ENCODE measurements at places on chromosomes 5 and 9. TPM values are rescaled to one million over a fixed set of nuclear protein-coding genes. Genes with fewer than 3 reads are reported as not detected.

- DNase-seq, result no peak
Measured at GRCh38 chr5:45826055-45826454, 129.9 kb upstream of the HCN1 start.

DNA sequence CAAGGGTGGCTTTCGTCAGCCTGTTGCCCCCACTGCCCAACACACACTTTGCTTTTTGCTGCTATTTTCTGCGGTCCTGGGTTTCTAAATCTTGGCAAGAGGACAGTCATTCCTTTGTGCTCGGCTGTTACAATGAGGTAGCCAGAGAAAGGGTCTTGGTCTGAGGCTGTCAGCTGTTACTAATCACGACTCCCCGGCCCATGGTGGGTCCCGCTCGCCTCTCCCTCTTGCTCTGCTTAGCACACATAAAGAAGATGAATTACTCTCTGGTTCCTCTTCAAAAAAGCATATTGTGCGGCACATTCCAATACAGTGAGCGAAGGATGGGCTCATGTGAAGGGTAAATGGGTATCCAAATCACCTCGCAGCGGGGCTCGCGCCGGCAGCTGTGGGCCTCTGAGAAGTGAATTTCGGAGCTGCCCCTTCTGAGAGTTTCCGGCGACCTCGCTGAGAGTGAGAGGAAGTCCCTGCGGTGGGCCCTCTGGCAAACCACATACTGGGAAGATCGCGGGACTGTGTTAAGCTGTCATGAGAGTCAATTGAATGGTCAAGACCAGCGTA, 56.0 kb downstream of the SLC1A3 start:
- no peak for DNase-seq

DNA sequence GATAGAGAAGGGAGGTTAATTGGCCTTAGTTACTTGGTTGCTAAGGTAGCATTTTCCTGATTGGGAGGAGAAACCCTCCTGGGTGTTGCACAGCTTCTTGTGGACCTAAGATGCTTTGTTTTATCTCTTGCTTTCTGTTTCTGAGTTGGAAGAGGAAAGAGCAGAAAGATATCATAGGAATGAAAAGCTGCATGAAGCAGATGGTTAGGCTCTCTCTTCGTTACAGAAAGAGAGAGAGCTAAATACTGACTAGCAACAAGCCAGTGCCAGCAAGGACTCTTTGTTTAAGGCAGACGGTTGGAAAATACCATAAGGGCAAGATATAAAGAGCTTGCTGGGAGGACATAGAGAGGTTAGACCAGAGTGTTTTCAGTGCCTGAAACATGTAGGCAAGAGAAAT, 103.1 kb downstream of the ATG10 start:
- no peak for DNase-seq

GRCh38 chr9:75198436-75198835, 110.1 kb downstream of the OSTF1 start:
- no peak for DNase-seq

- DNase-seq, result no peak
Measured at GRCh38 chr5:104048231-104048630, 485.6 kb upstream of the NUDT12 start.

GRCh38 chr9:81613002-81613812, 76.1 kb downstream of the TLE1 start:
- peak; percentile 24 for DNase-seq

Gene AK8
- not detected for total RNA-seq

Gene SCGB3A1
- total RNA-seq, result not detected

DNA sequence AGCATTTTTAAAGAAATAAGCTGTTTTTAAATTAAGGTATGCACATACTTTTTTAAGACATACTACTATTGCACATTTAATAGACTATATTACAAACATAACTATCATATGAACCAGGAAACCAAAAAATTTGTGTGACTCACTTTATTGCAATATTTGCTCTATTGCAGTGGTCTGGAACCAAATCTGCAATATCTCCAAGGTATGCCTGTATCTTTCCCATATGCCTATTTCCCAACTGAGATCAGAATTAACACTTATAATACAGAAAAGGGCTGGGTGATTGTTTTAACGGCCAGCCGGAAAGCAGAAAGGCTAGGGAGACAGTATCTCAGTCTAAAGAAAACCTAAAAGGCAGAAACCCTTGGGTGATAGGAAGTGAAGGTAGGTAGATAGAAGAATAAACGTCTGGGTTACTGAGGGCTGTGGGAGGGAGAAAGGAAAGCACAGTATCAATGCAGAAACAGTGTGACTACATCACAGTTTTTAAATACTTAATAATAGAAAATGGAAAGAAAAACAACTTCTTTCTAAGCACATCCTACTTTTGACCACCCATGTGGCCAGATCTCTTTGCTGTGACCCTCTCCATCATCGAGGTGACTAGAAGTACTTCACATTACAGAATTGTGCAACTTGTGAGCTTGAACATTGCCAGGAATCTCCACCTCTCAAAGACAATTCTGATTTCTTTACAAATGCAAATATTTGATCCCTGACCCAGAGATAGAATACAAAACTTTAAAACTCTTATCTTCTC, 126.4 kb downstream of the LPAR1 start:
- no peak for DNase-seq

Gene PCDHB12
- 0.42 TPM for total RNA-seq

GRCh38 chr5:55902696-55903095, 51.5 kb downstream of the IL31RA start:
- DNase-seq, result no peak

DNA sequence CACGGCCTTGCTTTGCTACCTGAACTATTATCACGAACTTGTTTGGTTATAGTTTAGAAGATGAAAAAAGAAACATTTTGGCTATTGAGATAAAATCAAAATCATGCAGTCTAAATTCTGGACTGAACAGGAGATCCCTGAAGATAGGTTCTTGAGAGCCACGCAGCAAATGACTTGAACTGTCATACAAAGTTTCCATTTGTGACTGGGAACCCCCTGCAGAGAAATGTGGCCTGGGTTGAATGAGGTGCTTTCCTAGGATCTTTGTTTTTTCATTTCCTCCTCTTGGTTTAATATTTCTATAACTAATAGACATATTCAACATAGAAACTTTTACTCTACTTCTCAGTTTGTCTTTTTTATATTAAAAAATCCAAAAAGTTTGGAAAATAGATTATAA, 184.7 kb upstream of the TRPM3 start:
- no peak for DNase-seq

DNA sequence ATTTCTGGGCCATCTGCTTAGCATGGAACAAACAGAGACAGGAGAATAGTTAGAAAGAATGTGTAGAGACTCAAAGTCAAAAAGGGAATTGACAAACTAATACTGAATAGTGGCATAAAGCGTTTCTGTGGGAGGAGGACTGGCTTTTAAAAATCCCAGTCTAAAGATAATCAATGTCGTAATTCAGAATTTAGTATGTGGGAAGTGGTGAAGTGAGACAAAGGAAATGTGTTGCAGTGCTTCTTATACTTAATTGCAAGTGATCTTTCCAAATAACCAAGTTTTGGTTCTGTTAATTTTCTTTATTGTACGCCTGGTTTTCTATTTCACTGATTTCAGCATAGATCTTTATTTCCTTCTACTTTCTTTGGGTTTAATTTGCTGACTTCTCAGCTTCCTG, 133.2 kb downstream of the ENTREP1 start:
- no peak for DNase-seq

DNA sequence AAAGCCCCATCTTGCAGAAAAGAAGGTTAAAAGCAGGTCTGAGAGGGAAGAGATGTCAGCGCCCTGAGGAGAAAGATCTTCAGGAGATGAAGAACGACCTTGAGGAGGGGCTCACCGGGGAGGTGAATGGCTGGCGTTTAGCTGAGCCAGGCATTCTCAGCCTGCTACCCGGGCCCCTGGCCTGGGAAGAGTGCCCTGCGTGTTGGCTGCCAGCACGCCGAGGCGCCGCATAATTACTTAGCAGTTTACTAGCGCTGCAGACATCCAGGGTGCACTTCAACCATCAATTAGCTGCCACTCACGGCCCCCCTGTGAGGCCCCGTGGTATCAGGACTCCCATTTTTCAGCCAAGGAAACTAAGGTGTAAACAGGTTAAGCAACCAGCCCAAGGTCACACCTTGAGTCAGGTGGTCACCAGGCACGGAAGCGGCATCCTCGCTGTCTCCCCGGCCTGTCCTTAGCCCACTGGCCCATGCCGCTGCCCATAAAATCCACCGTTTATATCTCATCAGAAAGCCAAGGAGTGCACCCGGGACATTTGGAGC, 551.9 kb downstream of the BNC2 start:
- no peak for DNase-seq

Gene PCDHA10
- 0.24 TPM for total RNA-seq

DNA sequence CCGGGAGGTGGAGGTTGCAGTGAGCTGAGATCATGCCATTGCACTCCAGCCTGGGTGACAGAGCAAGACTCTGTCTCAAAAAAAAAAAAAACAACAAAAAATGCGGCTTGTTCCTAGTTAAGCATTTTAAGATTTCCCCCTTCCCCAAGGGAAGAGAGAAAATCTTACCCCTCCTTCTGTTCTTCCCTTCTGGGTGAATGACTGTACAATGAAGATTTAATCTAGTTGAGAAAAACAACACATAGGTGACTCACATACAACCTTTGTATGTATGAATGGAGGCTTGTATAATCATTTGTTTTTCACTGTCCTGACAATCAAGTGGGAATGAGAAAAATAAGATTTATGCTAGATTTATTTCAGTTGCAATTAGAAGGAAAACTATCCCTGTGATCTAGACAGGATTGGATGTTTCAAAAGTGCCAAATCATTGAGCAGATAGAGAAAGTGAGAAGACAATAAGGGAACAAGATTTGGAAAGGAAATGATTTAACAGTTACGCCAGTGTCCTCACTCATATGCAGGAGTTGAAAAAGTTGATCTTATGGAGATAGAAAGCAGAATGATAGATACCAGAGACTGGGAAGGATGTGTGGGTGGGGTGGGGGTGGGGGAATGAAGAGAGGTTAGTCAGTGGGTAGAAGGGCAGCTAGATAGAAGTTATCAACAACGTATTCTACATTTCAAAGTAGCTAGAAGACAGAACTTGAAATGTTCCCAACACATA, 16.7 kb downstream of the GDA start:
- DNase-seq, result no peak

Gene TAF1L
- total RNA-seq, result not detected

Gene TBCA
- 106 TPM for total RNA-seq

GRCh38 chr5:81181576-81182316, 51.4 kb upstream of the CKMT2 start:
- no peak for DNase-seq

DNA sequence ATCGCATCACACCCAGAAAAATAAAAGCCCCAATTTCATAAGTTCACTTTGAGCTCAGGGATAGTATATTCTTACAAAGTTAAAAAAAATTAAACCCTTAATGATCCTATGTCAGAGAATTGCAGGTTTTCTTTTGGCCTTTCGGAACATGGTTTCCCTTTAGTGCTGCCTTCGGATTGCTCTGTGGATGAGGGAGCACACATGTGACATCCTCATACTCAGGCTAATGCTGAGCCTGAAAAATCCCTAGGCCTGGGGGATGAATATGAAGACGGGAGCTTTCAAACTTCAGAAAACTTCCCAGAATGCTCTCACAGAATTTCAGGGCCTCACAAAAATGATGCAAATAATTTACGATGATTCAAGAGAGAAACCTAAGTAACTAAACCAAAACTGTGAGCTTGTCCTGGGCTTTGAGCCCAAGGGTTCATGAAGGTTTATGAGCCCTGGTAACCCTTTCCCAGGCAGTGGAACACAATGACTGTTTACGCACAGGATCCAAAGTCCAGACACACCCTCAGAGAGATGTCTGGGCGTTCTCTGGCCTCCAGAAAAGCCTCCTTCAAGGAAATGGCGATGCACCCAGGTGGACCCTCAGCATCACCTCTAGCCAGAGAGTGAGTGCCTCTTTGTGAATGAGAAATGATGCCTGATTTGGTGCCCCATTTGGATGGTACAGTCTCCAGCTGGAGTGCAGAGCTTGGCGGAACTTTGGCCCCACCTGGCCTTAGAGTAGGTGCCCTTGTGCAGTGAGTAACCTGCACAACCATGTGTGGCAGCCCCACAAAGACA, 145.4 kb downstream of the ENTREP1 start:
- DNase-seq, result peak; percentile 78

- DNase-seq, result no peak
Measured at GRCh38 chr9:23663536-23663935, 162.5 kb downstream of the ELAVL2 start.
